ENCODE measurements at places on chromosomes 7 and 10. TPM values are rescaled to one million over a fixed set of nuclear protein-coding genes. Genes with fewer than 3 reads are reported as not detected.

DNA sequence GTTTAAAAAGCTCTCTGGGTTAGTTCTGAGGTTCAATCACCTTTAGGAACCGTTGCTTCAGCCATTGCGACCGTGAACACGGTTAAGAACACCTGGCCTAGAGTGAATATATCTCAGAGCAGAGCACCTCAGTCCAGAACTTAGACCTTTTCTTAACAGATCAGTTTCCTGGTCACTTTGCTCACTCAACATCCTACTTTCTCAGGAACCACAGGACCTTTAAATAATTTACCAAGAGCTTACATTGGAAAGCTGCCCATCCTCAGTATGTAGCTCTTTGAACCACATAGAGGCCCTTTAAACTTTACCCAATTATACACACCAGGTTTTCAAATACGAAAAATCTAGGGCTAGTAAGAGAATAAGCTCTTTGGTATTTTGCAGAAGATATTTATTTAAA, 153.2 kb downstream of the NRBF2 start:
- no peak for DNase-seq

SLC26A3 gene
- total RNA-seq = 3.3 TPM

TAS2R41 gene
- total RNA-seq = not detected

DNA sequence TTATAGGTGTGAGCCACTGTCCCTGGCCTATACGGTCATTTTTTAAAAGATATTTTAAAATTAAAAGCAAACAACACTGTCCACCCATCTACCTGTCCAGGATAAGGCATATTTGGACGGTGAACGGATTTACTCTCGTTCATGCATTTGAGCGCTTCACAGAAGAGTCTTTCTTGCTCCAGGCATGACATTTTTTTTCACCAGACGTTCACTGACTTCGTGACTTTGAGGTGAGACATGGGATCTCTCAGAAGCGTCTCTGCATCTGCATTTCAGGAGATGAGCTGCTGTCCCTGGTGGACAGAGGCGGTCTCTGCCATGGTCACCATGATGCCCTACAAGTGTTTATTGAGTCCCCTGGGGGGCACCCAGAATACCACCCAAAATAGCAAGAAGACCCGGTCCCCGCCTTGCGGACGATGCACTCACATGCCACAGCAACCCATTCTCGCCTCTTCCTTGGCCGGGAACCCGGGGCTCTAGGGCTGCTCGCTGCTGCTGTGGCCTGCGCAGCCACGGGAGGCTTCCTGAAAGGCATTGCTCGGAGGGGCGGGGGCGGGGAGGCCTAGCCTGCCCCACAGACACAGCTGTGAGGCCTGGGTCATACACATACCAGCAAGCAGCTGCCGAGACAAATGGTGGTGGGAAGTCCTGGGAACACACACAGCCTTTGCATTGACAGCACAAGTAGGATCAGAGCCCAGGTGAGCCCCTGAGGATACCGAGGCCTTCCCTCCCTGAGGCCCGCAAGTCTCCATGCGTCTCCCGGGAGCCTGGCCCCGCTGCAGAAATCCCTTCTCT, 84.4 kb downstream of the RGS10 start:
- DNase-seq = no peak

- DNase-seq = no peak
Measured at GRCh38 chr7:75613351-75613750, 121.2 kb downstream of the SPDYE5 start.

DNA sequence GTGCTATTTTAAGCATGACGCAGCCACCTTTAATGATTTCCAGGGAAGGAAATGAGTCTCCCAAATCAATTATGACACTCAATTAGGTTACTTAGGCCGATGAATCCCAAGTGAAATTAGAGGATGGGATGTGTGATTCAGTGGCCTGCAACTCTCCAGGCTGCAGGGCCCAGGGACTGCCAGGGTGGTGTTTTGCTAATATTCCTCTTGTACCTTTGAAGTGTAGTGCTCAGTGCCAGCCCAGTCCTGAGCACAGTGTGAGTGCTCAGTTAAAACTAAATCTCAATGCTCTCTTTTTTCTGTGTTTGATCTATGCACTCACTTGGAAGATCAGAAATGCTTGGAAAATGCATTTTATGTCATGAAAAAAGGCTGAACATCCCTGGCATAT, 51.6 kb downstream of the SEM1 start:
- no peak for DNase-seq

- no peak for DNase-seq
Measured at GRCh38 chr7:116669769-116670168, 2.2 kb upstream of the MET start.

DNA sequence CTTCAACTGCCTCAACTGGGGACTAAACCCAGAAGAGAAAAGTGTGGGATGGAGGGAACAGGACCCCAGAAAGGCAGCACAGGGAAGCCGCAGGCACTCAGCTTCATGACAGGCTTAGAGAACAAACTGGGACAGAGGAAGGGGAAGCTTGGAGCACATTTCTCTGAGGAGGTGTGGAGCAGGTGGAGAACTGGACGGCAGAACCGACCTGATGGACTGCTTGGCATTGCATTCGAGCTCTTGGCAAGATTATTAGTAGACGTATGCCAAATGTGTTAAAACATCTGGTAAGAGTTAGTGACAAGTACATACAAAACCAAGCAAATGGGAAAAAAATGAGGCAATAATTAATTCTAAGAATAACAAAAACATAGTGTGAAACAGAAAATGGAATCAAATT, 335.7 kb downstream of the SFMBT2 start:
- no peak for DNase-seq

DNA sequence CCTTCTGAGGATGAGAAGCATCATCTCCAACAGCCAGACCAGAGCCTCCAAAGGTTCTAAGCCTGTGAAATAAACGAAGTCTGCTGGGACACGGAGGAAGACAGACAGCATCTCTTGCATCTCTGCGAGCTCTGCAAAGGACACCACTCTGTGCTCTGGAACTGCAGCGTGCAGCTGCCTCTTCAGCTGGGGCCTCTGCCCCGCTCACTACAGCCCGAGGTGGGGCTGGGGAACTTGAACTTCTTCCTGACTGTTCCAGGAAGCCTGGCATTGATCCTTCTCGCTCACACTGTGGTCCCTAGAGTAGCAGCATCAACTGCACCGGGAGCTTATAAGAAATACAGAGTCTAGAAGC, 163.3 kb downstream of the USP6NL start:
- no peak for DNase-seq

AASS gene
- 21.6 TPM for total RNA-seq

GRCh38 chr7:47521816-47522561, 59.9 kb downstream of the TNS3 start:
- no peak for DNase-seq

- DNase-seq = no peak
Measured at GRCh38 chr7:135074096-135074495, 73.8 kb upstream of the TMEM140 start.

DNA sequence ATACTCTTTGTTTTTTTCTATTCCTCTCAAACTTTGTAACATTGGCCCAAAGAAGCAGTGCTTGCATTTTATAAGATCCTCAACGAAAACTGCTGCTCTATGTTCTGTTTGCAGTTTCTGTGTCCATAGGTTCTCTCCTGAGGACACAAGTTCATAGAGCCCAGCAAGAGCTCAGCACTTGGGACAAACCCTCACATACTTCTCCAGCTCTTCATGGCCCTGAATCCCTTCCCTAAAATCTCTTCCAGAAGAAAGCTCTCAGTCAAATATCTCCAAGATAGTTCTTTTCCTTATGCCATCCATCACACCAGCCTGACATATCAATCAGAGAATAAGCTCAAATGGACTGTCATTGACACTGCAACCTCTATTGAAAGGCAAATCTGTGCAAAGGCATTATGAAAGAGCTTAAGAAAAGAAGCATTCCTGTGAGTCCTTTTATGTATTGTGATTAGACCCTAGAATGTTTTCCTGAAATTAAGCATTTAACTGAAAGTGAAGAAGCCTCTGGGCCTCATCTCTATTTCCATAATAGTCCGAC, 405.5 kb downstream of the ANKRD7 start:
- DNase-seq = no peak

GRCh38 chr10:42952349-42952748, 124.5 kb upstream of the RET start:
- peak; percentile 34 for DNase-seq

DNA sequence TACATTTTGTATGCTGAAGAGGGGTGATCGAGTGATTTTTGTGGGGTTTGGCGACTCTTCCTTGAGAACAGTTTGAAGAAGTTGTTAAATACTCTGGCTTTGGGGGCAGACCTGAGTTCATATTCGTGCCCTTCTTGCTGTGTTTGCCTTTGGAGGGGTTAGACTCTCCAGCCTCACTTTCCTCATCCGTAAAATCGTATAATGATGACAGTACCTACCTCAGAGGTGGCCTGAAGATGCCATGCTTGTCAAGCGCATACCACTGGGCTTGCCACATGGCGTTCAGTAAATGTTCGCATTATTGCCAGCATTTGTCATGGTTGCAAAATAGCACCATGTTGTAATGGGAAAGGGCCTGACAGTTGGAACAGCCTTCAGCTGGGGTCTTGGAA, 1.3 kb downstream of the STK17A start:
- DNase-seq = peak; percentile 26

GRCh38 chr10:132637477-132638129, 100.0 kb downstream of the INPP5A start:
- DNase-seq = peak; percentile 39

- DNase-seq = no peak
Measured at GRCh38 chr10:101655570-101655969, 39.4 kb downstream of the FBXW4 start.

GRCh38 chr10:99520040-99520846, 12.5 kb upstream of the NKX2-3 start:
- no peak for DNase-seq

GSDME gene
- total RNA-seq = 4.2 TPM

IQUB gene
- 2.0 TPM for total RNA-seq

MEOX2 gene
- total RNA-seq = 0.46 TPM

DNA sequence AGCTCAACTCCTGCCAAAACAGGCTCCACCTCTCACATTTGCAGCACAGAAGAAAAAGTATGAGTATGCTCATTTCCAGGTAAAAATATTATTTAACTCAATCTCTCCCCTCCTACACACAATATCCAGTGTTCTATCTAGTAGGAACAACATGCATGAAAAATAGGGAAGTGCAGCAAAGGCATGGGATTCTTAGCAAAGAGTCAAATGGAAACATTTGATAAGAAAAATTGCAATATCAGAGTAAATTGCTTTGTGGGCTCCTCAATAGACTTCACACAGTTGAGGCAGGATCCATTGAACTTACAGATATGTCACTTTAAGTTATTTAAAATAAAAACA, 150.9 kb downstream of the ANK3 start:
- DNase-seq = no peak

CYP3A7 gene
- not detected for total RNA-seq

- DNase-seq = no peak
Measured at GRCh38 chr7:22248111-22248809, 108.7 kb downstream of the RAPGEF5 start.

ADAM22 gene
- total RNA-seq = 8.5 TPM
